ENCODE measurements at places on chromosomes 1 and 21. TPM values are rescaled to one million over a fixed set of nuclear protein-coding genes. Genes with fewer than 3 reads are reported as not detected.
A peak's percentile ranks its signal among the peaks of the same experiment; 100 is the strongest.

DNA sequence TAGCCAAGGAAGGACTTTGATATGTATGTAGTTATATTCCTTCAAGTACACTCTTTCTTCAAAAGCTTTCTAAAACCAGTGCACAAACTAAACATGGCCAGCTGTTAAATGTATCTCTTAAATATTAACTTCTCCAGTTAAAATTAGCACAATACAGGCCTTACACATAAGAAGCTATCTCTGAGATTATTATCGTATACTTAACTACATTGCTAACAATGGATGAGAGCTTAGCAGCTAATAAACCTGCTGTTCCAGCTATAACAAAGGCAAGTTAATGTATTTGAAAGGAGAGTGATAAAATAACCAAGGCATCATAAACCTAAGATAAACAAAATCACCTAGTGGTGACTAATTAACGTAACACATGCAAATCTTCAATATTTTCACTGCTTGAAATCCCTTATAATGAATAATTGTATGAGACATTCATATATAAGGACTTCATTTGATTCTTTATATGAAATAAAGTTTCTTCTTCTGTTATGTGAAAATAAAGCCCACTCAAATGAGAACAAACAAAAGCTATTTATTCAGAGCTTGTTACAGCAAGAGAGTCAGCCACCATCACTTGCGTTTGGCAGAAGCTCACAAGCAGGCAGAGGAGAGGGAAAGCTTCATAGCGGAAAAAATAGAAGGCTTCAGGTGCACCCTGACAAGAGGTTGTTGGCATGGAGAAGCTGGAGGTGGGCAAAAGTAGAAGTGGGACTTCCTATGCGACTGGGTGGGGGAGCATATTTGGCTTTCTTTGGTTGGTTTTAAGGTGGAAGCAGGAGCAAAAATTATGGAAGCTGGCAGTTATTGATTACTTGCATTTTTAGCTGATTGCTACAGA lies 274.1 kb upstream of the CHRM3 start:
- DNase-seq, result no peak

DNA sequence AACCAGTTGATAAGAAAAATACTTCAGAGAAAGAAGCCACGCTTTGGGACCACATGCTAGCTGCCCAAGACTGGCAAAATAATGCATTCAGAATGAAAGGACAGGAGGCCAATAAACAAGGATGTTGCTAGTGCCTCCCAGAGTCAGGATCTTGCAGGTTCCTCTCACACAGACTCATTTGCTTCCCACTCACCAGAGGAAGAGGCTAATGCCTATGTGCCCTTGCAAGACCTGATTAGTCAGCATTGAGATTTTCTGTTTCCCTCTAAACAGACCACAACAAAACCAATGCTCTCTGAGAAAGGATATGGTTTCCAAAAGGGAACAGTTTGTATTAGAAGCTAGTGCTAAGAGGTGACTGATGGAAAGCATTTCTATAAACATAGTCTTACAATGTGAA lies 85.7 kb downstream of the NRDC start:
- DNase-seq, result peak; percentile 45

DNA sequence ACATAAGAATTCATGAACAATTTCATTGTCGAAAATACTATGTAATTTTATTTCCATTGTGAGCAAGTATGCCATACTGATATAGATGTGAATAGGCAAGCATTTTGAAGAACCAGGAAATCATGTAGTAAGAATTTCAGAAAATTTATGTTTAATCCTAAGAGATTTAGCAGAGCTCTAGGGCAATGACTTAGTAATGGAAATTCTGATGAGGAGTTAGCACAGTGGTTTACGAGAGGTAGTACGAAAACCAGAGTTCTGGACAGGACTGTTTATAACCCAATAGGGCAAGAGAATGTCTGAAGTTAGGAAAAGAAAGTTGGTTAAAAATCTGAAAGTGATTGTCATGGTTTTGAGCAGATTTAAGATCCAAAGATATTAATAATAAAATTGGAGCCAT lies 439.6 kb upstream of the DEPDC1 start:
- DNase-seq, result no peak

GRCh38 chr1:217369996-217370551 lies 260.8 kb downstream of the GPATCH2 start:
- DNase-seq, result peak; percentile 23

The DYNLT5 gene
- 1.7 TPM for total RNA-seq

The TCEA3 gene
- 11.3 TPM for total RNA-seq

DNA sequence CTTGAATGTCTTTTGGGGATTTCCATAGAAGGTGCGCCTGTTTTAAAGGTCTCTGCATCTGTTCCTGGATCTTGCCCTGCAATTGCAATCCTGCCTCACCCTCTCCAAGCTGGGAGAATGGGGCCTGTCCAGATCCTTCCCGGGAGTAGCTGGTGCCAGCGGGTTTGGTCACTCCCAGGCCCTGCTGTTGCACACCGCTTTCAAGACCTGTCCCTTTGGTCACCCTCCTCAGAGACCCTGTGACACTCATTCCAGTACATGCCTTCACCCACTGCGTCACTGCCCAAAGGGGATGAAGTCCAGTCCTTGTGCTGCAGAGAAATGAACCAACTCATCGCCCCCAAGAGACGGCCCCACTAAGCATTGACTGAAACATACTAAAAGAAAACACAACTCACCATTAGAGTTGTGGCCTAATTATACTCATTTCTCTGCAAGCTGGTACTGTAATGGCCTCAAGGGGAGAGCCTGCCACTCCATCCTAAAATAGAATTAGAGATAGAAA lies 1.9 kb upstream of the IRF2BP2 start:
- DNase-seq, result no peak

- no peak for DNase-seq
Measured at GRCh38 chr1:180952657-180953013, 39.9 kb downstream of the KIAA1614 start.

DNA sequence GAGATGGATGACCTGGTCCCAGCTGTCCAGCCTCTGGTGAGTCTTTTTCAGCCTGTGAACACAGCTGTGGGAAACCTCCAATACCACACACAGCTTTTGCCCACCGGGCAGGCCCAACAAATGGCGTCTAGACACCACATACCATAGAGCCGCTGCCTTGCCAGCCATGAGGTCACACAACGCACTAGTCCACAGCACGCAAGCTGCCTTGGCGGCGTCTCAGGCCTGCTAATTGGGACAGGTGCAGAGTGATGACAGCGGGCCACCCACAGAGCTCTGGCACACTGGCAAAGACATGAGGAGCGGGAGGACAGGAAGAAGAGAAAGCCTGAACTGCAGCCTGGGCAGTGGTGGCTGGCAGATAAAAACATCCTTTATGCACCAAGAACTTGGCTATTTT lies 125.5 kb downstream of the ADAMTS1 start:
- no peak for DNase-seq

DNA sequence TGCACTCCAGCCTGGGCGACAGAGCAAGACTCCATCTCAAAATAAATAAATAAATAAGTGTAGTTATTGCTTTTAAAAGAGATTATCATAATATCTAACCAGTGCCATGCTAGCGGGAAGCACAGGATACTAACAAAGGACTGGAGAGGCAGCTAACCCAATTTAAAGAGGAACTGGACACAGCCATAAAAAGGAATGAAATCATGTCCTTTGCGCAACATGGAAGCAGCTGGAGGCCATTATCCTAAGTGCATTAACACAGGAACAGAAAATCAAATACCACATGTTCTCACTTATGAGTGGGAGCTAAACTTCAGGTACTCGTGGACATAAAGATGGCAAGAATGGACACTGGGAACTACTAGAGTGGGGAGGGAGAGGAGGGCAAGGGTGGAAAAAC lies 54.9 kb downstream of the TM2D1 start:
- DNase-seq, result peak; percentile 21

- peak; percentile 99 for DNase-seq
Measured at GRCh38 chr21:32463889-32464300, 51.4 kb downstream of the EVA1C start.

DNA sequence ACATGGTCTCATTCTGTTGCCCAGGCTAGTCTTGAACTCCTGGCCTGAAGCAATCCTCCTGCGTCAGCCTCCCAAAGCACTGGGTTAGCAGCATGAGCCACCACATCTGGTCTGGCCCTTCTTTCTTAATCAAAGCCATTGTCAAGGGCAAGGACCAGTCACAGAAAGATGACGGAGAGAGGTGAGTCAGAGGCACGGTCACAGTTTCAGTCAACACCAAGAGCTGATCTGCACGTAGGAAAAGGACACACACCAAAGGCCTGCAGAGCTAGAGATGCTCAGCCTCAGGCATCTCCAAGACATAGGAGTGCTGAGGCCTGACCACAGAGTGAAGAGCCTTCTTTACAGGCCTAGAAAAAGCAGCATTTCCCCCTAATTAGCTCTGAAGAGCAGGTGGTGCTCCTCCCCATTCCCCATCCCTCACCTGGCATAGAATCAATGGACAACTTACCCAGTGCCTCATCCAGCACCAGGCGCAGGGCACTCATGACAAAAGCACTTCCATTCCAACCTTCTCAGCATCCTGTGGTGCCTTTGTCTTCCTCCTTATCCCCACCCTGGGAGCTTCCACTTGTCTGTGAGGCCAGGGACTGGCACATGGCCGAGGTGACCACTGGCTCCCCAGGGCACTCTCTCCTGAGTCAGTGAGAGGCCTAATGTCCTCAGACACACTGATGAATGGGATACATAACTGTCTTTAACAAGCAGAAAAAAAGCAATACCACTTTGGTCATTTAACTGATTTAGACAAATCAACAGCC lies 139.8 kb downstream of the AJAP1 start:
- no peak for DNase-seq

The HSD3B2 gene
- total RNA-seq, result not detected

GRCh38 chr1:94901841-94902240 lies 25.1 kb downstream of the CNN3 start:
- peak; percentile 35 for DNase-seq

DNA sequence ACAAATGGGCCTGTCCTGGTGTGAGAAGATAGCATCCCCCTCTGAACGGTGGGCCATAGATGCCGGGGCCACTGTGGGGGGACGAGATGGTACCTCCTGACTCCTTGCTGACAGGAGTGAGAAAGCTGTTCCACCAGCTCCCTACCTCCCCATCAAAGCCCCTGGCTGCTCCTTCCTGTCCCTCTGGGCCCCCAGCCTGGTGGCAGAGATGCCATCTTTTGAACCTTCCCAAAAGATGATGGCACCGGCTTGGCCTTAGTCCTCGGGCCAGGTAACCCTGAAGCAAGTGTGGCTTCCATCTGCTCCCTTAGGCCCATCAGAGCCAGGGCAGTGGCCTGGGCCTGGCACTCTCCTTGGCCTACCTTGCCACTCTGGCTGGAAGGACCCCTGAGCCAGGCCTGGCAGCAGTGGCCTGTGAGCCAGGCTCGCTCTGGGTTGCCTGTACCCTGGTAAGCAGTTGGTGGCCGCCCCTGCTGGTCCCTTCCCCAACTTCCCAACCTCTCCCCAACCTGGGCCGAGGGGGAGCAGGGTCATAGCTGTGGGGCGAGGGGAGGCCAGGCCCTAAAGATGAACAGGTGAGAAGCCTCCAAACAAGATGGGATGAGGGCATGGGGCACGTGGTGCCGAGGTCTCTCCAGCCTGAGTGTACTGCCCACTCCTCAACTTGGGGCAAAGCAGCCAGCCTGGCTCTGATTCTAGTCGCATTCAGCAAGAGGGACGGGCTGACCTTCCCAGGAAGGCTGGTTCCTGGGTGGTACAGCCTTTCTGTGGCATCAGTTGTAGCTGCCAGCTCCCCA lies 34.7 kb downstream of the ZBTB17 start:
- DNase-seq, result no peak

GRCh38 chr1:225662155-225662554 lies 9.2 kb upstream of the ENAH start:
- DNase-seq, result no peak

The PFKFB2 gene
- 6.9 TPM for total RNA-seq

- peak; percentile 24 for DNase-seq
Measured at GRCh38 chr1:34066981-34067603, 97.9 kb downstream of the CSMD2 start.

- DNase-seq, result no peak
Measured at GRCh38 chr1:19730793-19731192, 66.1 kb downstream of the HTR6 start.

- peak; percentile 45 for DNase-seq
Measured at GRCh38 chr1:145871994-145872924, 13.4 kb upstream of the PIAS3 start.

- no peak for DNase-seq
Measured at GRCh38 chr1:94515296-94515947, 26.1 kb downstream of the F3 start.

DNA sequence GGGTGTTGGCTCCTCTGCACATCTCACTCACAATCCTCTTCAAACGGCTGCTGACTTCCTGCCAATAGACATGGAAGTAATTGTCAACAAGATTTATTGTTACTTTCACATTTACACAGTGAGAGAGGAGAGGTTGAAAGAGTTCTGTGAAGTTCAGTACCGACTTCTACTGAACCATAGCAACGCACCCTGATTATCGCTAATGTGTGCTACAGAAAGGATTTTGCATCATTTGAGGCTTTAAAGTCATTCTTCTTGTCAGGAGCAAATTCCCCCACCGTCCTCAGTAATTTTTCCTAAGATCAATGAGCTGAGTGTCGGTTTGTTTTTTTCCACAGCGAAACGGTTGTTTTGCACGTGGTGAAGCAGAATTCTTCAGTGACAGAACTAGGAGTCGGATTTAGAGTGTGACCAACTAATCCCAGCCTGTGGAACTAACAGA lies 361.0 kb downstream of the ADGRL2 start:
- DNase-seq, result peak; percentile 5

The HAPLN2 gene
- total RNA-seq, result not detected
